ENCODE measurements at places on chromosomes 2 and 18.

DNA sequence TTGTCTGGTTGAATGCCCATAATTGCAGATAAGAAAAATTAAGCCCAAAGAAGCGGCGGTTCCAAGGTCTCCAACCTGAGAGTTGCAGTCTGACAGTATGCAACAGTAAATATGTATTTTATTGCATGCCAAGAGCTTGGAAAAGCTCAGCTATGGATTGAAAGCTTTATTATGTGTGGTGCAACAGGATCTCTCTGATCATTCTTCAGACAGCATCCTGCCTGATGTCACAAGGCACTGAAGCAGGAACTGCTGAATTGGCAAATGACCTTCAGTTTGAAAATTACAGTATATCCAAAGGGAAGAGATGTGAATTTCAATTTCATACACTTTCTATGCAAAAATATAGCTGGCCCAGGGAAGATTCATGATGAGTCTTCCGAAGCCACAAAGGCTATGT, 42.5 kb downstream of the DOCK10 start:
- DNase-seq = no peak

DNA sequence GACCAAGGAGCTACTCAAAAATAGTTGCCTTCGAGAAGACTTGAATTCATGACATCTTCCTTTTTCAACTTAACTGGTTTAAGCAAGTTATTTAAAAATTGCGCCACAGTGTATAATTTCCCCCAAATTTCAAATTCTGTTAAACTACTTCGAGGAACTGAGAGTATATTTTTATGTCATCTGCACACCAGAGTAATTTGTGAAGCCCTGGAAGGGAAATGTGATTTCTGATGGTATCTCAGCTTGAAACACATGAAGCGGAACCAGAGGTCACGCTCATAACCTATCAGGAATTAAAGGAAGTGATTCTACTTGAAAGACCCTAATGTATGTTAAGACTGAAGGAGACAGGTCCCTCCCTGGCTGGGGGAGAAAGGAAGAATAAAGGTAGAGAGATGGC, 33.9 kb upstream of the DARS1 start:
- DNase-seq = no peak

- DNase-seq = no peak
Observed at GRCh38 chr2:95333888-95334338, 36.8 kb downstream of the KCNIP3 start.

DNA sequence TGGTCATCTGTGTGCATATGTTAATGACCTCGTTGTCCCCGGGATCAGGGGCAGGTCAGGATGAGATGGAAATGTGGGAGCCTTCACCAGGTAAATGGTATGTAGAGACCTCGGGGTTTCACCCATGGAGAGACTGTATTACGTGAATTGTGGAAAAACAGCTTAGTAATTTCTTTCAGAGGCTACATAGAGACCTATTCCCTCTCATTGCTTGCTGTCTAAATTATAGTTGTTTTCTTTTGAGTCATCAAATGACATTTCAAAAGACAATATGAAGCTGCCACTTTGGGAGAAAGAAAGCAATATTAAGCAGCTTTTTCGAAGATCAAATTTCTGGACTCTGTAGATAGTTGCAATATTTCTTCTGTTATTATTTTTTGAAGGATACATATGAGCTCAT, 20.4 kb downstream of the ADAM23 start:
- no peak for DNase-seq

- no peak for DNase-seq
Observed at GRCh38 chr2:85712336-85712735, 18.2 kb downstream of the GNLY start.

DNA sequence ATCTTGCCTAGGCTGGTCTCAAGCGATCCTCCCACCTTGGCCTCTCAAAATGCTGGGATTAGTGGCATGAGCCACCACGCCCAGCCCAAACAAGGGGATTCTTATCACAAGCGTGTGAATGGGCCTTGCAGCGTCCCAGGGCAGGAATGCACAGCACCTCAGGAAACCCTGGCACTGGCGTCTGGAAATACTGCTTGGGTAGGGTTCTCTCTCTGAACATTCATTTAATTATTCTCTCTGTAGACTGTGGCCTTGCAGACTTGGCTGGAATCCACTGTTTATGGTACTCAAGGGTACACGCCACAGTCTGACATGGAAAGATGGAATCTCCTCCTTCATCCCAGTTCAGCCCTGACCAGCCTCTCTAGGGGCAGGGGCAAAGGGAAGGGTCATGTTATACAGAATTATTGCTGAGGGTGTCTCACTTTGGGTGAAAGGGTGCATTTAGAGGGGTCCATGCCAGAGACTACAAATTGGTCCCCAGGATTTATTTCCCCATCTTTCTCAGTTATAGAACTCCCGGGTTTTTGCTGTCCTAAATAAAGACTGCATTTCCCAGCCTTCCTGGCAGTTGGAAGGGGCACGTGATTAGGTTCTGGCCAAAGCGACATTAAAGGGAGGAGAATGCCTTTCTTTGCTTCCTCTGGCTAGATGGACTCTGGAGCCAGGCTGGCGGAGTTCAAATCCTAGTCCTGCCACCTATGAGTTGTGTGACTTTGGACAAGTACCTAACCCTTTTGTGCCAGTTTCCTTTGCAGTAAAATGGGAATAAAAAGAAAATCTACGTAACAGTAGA, 147.2 kb upstream of the HAAO start:
- no peak for DNase-seq

- no peak for DNase-seq
Observed at GRCh38 chr18:50748243-50749229, 71.3 kb downstream of the MRO start.

DNA sequence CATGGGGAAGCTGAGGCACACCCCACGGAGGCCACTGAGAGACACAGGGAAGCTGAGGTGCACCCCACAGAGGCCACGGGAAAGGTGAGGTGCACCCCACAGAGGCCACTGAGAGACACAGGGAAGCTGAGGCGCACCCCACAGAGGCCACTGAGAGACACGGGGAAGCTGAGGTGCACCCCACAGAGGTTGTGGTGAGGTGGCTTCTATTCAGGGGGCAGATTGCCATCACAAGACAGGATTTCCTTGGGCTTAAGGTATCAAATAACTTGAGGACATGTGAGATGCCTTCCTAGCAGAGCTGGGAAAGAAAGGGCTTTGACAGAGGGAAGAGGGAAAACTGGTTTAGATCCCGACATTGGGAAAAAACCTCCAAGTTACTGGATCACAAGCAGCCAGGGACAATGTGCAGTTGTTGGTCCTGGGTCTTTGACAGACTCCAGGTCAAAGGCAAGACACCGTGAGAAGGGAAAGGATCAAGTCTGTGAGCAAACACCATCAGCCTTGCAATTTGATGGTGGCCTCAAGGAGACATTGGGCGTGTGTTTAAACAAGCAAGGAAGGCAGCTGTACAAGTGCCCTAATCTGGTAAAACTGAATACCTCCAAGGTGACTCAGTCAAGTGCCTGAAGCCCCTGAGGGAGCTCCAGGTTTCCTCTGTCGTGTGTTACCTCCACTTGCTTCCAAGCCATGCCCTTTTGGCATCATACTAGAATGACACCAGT, 133.2 kb upstream of the EPAS1 start:
- DNase-seq = no peak

GRCh38 chr2:231513746-231514224, 16.5 kb downstream of the NMUR1 start:
- DNase-seq = no peak

Data from NCI-H774 (cell line).